ENCODE measurements at places on chromosomes 12 and 14.

DNA sequence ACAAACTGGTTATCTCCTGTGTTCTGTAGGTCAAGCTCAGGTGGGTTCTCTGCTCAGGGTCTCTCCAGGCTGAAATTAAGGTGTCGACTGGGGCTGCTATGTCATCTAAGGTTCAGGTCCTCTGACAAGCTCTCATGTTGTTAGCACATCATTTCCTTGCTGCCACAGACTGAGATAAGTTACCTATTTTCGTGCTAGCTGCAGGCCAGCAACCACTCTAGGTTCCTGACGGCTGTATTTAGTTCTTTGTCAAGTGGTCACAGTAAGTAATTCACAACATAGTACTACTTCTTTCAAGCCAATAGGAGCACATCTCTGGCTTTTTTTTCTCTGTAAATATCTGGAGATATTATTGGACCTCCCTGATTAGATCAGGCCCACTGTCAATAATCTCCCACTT lies 169.3 kb upstream of the CAND1 start:
- no peak for DNase-seq

DNA sequence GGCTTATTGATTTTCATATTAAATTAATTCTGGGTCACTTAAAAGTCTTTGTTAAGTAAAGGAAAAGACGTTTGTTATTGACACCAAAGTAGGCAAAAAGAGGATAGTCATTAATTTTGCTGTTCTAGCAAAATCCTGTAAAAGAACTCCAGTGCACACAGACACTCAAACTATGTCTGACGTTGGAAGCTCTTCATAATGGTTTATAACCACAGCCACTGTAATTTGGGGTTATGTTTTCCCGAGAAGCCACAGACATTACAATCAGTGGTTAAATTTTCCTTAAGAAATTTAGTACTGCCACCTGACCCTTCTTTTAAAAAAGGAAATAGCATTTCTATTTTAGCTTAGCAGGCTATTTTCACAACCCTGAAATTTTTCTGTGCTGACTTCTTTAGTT lies 267.5 kb downstream of the CCDC91 start:
- no peak for DNase-seq

DNA sequence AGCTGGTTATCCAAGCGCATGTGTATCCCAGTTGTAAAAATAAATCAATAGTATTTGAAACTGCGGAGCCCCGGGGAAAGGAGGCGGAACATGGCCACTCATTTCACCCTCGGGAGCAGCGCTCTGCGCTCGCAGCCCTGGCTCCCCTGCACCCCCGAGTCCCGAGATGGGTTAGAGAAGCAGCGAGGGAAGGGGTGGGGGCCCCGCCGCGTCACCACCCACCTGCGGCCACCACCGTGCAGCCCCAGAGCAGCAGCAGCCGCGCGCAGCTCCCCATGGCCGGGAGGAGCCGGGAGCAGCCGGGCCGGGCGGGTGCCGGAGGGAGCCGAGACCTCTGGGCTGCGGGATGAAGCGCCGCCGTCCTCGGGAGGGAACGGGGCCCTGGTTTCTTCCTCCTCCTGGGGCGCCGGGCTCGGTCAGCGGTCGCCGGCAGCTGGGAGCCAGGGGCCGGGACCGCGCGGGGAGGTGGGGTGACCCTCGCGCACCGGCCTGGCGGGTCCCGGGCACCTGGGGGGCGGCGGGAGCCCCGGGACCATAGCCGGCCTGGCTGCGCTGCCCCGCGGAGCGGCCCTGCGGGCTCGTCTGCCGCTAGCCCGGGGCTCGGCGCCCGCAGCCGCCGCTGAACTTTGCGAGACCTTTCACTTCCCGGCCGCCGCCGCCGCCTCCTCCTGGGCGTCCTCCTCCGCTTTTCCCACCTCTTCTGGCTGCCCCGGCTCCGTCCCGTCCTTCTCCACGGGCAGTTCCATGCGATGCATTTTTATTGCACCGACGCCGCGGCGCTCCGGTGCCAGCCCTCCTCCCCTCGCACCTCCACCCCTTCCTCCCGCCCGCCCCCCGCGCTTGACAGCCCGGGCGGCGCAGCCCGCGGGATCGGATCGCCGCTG lies at the start of gene NTN4:
Gene NTN4 (minus strand): TSS at position 732 of the 884 bp plus-strand sequence. CDS start 455 bp downstream, at position 277.
- no peak for DNase-seq

DNA sequence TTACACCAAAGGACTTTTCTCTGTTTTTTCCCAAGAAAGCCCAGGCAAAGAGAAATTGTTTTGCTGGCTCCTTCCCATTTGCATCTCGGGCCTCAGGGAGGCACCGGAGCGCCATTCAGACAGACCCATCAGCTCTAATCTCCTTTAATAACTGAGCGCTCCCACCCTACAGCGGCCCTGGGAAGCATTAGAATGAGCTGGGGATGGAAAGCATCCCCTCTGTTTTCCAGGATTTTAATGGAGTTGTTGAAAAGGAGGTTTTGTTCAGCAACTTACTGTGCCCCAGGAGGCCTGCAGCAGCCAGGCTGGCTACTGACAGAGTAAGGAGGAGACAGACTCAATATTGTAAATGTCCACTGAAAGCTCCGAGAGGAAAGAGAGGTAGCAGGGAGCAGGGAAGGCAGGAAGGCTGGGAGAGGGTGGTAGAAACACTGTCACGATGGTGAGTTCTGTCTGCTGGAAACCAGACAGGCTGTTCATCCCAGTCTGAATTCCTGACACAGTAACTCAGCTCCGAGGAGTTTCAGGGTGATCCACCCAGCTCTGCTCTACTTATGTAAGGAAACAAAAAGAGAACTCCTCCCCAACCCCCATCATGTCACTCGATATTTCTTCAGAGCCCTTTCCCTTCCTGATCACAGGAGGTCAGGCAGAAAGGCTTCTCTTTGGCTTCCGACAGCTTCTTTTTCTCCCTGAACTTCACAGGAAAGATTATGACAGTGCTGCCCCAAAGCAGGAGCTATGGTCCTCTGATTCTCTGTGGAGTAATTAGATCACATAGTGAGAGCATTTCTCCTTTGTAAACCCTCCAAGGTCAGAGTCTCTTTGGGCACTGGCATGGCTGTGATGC lies 62.5 kb upstream of the TMEM132D start:
- no peak for DNase-seq

DNA sequence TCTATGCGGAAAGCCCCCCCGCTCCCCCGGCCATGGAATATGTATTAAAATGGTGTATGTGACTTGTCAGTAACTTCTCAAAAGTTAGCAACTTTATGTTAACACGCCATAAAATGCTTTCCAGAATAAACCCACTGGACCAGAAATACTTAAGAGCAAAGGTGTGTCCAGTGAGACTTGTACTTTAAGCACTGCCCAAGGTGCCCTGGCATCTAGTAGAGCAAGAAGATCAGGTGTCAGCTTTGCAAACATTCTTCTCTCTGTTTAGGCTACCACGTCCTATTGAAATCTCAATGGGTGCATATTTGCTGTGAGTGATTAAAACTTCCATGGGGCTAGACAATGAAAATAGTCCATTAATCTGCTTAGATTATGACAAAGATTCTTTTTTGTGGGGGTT lies 201.2 kb downstream of the ESR2 start:
- no peak for DNase-seq

GRCh38 chr14:104576232-104576969 lies 3.2 kb upstream of the C14orf180 start:
- DNase-seq: no peak

GRCh38 chr12:11171969-11172675 lies 1.1 kb downstream of the SMIM10L1 start:
- no peak for DNase-seq

DNA sequence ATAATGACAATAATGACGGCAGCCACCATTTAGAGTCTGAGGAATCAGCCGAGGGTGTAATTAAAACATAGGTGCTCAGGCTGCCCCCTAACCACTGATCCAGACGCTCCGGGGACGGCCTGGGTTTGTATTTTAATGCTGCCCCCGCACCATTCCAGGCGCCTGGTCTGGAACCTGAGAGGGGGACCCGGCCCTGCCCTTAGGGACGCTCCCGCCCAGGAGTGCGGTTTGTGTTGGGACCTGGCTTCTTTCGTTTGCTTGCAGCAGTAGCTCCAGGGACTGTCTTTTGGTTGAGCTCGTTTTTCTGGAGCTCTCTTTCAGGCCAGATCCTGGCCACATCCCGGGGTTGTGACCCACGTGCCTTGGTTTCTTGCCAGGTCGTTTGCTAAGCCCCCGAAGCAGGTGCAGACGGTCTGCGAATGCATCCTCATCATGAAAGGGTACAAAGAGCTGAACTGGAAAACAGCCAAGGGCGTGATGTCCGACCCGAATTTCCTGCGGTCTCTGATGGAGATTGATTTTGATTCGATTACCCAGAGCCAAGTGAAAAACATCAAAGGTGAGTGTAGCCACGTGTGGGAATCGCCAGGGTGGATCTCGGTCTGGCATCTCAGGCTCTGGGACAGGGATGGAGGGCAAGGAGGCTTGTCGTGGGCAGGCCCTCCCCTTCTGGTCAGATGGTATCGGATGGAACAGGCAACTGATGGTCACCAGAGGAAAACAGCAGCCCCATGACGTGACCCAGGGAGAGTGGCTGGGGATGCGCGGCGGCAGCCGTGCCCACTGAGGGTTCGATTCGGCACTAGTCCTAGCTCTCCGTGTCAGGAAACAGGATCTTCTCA lies 63.5 kb downstream of the CCDC92 start:
- no peak for DNase-seq

- DNase-seq: no peak
Measured at GRCh38 chr12:82300611-82301010, 57.6 kb downstream of the CCDC59 start.

- DNase-seq: no peak
Measured at GRCh38 chr14:82447586-82447985, 913.9 kb upstream of the SEL1L start.

Measured in NCI-H1048 (cell line).